Activated CD4-positive, alpha-beta T cell treated with anti-CD3 and anti-CD28 coated beads for 24 hours (primary cell): ENCODE measurements at places on chromosomes 4 and X.

DNA sequence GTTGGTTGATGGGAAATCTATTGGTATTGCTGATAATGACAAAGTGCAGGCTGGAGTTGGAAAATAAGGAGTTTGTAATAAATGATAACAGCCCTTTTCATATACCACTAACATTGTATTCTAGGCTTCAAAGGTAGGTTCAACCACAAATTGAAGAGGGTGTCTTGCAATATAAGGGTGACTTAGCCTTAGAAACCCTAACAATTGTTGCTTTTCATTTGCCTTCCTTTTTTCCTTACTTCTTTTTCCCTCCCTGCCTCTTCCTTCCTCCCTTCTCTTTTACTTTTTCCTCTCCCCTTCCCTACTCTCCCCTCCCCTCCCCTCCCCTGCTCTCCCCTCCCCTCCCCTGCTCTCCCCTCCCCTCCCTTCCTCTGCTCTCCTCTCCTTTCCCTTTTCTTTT is 10.9 kb upstream of the AGA start:
- DNase-seq, result no peak

GRCh38 chr4:17068392-17068791 is 169.9 kb upstream of the LDB2 start:
- DNase-seq, result no peak

GRCh38 chr4:19531906-19532848 is 719.5 kb upstream of the SLIT2 start:
- no peak for DNase-seq

GRCh38 chr4:184475096-184475461 is 729 bp upstream of the IRF2 start:
- peak; percentile 48 for DNase-seq

DNA sequence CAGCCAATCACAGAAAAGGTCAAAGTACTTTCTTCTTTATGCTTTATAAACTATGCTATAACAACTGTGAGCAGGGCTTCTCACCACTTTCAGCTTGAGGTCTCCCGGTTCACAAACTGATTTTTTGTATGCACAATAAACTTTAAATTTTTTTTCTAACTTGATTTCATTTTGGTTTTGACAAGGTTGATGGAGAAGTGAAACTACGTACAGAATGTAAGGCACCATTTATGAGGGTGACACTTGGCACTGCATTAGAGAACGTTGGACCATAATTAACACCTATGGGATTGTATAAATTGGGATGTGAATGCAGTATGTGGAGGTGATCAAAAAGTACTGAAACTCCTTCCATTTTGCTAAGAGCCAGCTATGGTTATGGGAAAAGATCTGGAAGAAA is 857.9 kb upstream of the HTR2C start:
- no peak for DNase-seq

DNA sequence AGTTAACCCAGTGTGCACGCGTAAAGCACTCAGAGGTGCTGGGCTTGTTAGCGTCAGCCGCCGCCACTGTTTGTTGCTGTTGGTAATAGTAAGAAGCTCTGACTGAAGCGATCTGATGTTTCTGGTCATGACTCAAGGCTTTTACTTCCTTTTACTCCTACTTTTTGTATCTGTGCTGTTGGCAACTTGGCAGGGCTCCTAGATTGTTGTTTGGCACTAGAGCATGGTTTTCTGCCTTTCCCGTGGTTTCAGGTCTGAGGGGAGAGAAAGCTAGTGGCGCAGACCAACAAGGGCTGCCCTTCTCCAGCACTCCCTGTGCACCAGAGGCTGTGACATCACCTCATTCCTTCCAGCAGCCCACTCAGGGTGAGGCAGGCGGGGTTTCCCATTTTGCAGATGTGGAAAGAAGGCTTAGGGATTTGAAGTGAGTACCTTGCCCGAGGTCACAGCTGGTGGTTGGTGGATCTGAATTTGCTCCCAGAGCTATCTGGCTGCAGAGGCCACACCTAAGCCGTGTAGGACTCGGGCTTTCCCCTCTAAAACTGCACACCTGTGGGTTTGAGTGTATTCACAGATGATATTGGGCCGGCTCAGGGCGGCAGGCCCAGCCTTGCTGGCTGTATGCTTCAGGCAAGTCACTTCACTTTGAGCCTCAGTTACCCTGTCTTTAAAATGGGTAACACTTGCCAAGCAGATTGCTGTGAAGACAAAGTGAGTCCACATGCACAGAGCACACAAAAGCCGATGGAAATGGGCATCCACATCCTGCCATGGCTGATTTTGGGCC is 51.2 kb upstream of the TADA2B start:
- no peak for DNase-seq

DNA sequence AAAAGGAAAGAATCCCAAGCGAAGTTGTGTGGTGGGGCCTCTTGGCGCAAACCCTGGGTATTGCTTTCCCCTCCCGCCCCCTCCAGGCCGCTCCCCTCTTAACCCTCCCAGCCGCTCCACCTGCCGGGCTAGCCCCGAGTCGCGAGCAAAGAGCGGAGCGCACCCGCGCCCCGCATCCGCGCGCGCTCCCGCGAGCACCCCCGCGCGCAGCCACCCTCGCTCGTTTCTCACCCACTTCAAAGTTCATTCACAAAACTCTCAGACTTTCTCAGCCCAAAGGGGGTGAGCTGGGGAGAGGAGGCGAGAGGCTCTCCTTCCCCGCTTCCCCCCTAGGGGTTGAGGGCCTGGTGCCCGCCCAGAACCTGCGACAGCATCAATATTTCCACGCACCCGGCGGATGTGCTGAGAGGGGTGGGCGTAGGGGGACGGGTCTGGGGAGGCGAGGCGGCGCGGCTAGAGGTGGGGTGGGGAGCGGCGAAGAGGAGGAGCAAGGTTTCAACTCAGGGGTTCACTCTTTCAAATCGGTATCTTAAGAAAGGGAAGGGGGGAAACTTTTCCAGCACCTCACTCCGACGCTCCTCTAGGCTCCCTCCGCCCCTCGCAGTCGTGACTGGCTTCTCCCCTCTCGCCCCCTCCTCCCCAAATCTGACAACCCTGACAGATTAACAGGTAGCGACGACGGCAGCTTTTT is 1.8 kb downstream of the MAML3 start:
- DNase-seq, result peak; percentile 50
